ENCODE measurements at places on chromosomes 1 and 21.

DNA sequence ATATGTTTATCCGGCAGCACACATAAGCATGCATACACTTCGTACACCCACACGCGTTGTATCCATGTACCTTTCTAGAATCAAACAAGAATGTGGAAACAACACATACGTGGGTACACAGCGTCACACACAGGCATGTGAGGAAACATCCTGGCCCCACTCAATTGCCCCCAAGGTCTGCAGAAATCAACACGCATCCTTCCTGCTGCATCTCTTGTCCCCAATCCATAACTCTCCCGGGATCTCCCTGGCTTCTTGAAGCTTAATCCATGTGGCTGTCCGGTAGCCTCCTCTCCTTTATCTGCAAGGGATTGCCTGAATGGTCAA, 5.5 kb upstream of the TBX15 start:
- no peak for DNase-seq

- no peak for DNase-seq
Measured at GRCh38 chr1:15116966-15117365, 36.6 kb upstream of the TMEM51 start.

GRCh38 chr1:156246781-156247459, 936 bp downstream of the PAQR6 start:
- peak; percentile 53 for DNase-seq

- DNase-seq, result peak; percentile 77
Measured at GRCh38 chr1:233113009-233113879, 162.8 kb downstream of the NTPCR start.

- no peak for DNase-seq
Measured at GRCh38 chr1:246295968-246296367, 211.1 kb downstream of the SMYD3 start.

- DNase-seq, result no peak
Measured at GRCh38 chr1:153698923-153699714, 20.6 kb downstream of the NPR1 start.

- DNase-seq, result no peak
Measured at GRCh38 chr1:244057474-244058385, 6.6 kb downstream of the ZBTB18 start.

Data from psoas muscle (tissue), 8 donors.